Right ventricle myocardium superior (tissue), 1 donor: ENCODE measurements at places on chromosomes 3 and 15. TPM values are rescaled to one million over a fixed set of nuclear protein-coding genes. Genes with fewer than 3 reads are reported as not detected.

CASR gene
- not detected for total RNA-seq

DNA sequence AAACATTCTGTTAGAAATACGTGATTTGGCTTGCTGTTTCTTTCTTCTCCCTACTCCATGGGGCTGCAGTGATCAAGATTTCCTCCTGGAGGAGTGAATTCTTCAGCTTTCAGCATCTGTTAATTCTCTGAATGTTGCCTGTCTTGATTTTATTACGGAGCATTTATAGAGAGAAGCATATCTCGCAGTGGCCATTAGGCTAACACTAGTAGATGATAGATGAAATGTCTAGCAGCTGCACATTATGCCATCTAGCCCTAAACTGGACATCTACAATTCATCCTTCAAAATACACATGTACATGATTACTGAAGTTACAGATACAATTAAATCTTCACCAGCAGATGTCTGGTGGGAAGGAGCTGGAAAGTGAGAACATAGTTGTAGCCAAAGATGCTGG, 769.8 kb upstream of the NECTIN3 start:
- DNase-seq, result no peak

DNA sequence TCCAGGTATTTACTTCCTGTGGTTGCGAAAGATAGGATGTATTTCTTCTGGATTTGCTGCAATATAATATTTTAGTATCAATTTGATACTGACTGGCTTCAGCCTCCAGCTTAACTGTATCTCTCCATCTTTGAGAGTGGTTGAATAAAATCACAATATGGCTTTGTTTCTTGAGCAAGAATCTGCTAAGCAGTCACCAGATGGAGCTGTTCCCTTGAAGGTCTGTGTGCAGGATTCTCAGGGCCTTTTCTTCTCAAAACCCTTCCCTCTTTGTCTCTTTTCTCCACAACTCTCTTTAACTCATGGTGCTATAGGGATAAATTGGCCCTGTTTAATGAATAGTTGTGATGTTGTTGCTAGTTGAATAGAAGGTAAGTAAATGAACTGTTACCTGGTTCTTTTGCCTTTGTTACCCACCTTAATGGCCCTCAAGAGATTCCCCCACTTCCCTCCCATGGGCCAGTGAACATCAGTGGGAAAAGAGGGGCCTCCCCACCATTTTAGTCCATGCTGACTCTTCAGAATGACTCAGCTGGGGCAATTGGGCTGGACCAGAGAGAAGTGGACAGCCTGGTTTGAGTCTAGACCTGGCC, 34.8 kb upstream of the RAB6B start:
- no peak for DNase-seq

- DNase-seq, result no peak
Measured at GRCh38 chr3:190585805-190586630, 72.1 kb downstream of the IL1RAP start.

GOLGA8O gene
- total RNA-seq, result 1.5 TPM

PLCD1 gene
- total RNA-seq, result 8.5 TPM

TLR9 gene
- 0.32 TPM for total RNA-seq

GRCh38 chr15:80480909-80481308, 76.7 kb downstream of the ARNT2 start:
- DNase-seq, result peak; percentile 69

- DNase-seq, result no peak
Measured at GRCh38 chr3:4838621-4839022, 140.6 kb upstream of the BHLHE40 start.

- DNase-seq, result no peak
Measured at GRCh38 chr3:36520241-36521006, 140.1 kb downstream of the STAC start.
